ENCODE measurements at places on chromosomes 7 and 10.

DNA sequence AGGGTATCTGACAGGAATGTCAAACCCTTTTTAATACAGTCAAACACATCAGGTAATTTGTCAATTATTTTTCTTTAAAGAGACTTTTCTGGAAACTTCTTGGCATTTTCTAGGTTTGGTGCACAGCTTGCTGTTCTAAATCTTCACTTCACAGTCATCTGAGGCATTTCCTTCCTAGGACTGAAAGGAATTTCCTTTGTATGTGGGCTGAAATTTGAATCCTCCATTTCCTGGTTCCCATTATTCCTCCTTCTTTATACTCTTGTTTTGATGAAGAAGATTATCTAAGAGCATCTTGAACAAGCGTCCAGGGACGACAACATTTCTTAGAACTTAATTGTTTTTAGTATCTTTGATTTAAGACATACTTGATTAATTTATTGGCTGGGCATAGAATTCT is 24.9 kb downstream of the CALD1 start:
- no peak for DNase-seq

DNA sequence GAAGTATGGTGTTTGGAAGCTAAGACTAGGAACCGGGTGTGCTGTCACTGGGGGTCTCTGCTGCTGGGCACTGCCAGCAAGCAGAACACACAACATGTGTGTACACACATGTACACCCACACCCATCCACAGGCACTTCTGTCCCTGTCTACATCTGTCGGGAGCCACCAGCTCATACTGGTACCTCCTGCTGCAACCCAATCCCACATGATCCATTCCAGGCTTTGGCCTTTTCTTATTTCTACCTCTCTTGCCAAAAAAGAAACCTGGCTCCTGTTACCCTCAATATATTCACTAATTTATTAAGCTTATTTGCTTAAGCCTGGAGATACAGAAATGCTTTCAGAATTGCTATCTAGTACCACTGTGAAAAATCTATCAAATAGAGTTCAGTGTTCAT is 246.0 kb downstream of the DIP2C start:
- no peak for DNase-seq

DNA sequence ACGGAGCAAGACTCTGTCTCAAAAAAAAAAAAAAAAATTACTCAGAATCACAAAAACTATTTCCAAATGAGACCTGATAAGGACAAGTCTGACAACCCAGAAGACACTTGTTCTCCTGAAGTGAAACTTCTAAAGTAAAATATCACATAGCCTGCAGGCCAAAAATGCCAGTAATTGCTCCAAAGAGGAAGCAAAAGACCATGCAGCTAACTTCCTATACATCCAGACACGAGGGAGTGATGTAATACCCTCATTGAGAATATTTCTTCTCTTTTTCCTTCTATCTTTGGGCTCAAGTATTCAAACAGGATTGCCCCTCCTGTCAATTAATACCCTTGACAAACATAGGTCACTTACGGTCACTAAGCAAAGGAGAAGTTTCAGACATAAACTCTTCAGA is 31.2 kb downstream of the ARMH3 start:
- peak; percentile 49 for DNase-seq

GRCh38 chr10:103111031-103111917 is 81.8 kb downstream of the NT5C2 start:
- DNase-seq = no peak

GRCh38 chr10:68172324-68172723 is 59.6 kb downstream of the ATOH7 start:
- no peak for DNase-seq

- no peak for DNase-seq
Measured at GRCh38 chr10:121518333-121518732, 79.9 kb downstream of the FGFR2 start.

DNA sequence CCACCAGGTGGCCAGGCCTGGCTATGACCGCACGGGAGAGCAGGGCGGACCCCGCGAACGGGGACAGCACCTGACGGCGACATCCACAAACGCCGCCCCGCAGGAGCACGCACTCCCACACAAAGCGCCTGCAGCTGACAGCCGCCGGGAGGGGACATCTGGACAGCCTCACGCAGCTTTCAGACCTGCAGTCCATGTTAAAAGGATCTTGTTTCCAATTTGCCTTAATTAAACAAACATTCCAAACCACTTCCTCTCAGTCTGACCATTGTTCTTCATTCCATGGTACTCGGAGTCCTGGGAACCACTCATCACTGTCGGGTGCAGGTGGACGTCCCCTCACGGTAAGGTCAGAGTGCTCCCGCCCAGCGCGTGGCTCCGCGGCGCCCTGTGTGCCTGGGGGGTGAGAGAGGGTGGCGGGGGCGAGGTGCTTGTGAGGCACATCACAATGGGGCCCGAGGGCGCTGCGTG is 5.9 kb upstream of the GPER1 start:
- DNase-seq = no peak

- DNase-seq = no peak
Measured at GRCh38 chr10:28008054-28008453, 9.2 kb upstream of the ODAD2 start.

- DNase-seq = no peak
Measured at GRCh38 chr10:82409671-82410070, 534.7 kb downstream of the NRG3 start.

DNA sequence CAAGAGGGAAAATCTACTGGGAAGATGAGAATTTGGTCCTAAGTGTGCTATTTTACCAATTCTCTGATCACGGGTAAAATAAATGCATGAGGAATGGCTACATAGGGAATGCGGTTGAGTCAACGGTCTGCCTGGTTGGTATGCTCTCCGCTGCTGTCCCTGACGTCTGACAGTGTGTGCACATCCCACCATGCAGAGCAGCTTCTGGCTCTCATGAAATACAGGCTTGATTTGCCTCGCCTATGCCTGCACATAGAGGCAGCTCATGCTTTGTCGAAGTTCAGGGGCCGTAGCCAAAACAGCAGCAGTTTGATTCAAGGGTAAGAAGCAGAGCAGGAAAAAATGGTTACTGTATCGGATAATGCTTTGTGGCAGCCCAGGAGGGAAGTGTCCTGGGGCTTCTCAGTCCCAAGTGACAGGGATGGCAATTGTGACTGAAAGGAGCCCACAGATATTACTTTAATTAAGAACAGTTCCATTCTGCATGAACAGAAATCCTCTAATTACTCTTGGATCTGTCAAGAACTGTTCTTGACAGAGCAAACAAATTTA is 268.4 kb upstream of the SLC26A5 start:
- no peak for DNase-seq

Data from GF-D8 (cell line).